Caudate nucleus (tissue), 63 donors: ENCODE measurements at places on chromosomes 5 and 9.

GRCh38 chr5:139263946-139264345 is 29.6 kb upstream of the MATR3 start:
- DNase-seq, result no peak

DNA sequence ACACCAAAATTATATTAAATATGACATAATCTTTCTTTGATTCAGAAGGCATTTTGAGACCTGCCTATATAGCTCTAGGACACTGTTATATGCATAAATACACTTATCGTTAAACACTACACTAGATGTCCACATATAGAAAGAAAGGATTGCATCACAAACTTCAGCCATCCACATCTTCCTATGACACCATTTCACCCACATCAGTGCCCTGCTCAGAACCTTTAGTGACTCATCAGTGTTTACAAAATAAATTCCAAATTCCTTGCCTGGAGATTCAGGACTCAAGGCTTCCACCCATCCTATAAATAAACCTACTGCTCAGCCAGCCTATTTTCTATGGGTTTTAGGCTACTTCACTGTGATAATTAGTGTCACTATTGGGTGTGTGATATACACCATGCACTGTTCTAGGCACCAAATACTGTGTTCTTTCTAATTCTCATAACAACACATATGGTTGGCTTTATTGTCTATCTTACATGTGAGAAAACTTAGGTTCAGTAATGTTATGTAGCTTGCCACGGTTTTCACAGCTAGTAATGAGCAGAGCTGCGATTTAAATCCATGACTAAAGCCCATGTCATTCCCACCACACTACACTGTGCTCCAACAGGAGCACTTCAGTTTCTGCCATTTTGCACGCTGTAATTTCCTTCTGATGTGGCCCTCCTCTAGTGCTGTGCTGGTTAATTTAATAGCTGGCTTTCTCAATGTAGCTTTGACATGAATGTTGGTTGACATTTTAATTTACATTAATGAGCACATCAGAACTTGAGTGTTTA is 103.3 kb downstream of the SREK1 start:
- DNase-seq, result no peak

DNA sequence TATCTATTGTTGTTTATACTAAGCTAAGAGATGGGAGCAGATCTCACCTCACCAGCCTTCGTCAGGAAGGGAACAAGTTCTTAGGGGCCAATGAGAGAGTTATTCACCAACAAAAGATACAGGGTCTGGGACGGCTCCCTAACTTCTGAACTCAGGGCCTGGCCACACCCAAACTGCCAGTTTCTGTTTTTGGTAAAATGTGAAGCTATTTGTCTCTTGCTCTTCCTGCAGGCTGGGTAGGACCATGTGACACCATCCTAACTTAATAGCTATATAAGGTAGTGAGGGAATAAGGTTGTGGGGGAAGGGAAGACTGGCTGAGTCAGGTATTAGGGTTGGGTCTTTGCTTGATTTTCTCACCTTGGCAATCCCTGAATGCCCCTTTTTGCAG is 480.5 kb downstream of the KDM4C start:
- no peak for DNase-seq

- DNase-seq, result no peak
Measured at GRCh38 chr5:96487859-96488258, 54.8 kb upstream of the PCSK1 start.

DNA sequence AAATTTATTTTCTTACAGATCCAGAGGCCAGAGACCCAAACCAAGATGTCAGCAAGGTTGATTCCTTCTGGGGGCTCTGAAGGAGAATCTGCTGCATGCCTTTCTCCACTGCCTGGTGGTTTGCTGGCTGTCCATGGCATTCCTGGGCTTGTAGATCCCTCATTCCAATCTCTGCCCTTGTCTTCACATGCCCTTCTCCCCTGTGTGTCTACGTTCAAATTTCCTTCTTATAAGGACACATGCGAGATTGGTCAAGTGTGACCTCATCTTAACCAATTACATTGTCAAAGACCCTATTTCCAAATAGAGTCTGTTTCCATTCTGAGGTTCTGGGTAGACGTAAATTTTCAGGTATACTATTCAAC is 84.5 kb upstream of the RAI14 start:
- no peak for DNase-seq

- DNase-seq, result no peak
Measured at GRCh38 chr5:33725806-33726205, 166.0 kb downstream of the ADAMTS12 start.

DNA sequence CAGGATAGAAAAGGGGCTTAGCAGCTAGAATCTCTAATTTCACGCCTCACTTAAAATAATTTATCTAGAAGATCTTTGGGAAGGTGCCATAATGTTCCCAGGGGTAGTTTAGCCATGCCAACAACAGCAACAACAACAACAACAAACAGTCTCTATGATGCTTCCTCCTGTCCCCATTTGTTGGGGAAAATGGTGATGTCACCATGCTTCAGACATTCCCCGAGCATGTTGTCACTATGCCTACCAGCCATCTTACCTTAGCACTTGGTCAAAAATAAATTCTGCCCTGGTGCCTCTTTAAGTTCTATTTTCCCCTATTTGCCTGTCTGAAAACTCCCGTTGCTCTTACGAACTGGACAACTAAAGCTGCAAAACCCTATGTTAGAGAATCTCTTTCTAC is 76.6 kb downstream of the KCNN2 start:
- no peak for DNase-seq

DNA sequence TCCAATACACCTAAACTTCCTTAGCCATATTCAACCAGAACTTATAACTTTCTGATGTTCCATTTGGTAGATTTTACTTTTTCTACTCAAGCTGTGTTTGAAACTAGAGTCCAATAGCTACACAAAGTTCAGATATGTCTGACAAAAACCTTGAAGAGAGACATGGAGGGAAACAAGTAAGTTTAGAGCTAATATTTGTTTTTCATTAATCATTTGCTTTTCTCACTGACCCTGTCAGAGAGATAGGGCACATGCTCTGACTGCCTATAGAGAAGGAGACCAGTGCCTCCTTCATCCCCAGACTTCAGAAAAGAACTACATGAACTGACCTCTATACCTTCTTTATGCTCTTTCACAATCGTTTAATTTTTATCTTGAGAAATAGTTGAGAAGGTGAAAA is 157.0 kb upstream of the PPP1R2B start:
- DNase-seq, result no peak

DNA sequence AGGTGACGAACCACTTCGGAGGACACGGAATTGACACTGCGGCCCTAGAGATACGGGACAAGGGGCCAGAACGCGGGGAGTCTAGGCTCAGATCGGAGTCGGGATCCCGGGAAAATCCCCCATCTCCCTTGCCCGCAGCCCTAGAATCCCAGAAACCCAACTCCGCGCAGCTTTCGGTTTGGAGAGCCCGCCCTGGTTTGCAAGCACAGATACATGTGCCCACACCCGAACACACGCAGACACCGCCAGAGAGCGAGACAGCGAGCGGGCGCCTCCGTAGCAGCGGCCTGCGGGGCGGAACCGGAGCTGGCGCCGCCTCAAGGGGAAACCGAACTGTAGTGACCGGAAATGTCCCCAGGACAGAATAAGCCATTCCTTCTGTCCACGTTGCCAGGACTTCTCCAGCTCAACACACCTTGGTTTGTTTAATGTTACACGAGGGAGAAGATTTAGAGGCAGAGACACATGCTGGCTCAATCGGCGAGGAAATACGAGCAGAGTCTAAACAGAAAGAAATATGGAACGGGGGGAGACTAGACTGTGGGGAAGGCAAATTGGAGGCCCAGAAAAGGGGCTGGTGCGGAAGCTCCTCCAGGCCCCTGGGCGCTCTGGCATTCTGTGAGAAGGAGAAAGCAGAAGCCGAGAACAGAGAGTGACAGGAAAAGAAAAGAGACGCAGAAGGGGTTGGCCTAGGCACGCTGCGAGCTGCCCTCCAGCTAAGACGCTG is 2.9 kb upstream of the PAX5 start:
- no peak for DNase-seq

DNA sequence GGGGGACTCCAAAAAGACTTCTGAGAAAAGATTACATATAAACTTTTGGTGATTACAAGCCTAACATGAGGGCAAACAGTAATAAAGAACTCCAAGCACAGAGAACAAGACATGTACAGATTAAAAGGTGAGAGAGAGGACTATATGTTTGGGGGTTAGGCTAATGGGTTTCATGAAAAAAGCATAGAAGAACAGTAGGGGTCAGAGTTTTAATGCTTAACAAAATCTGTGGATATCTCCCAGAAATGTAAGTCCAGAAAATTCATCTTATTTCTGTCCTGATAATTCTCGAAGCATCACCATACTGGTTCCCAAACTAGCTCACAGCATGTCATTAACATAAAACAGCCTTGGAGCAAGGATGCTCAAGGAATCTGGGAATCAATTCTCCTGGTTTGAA is 137.2 kb downstream of the ARRDC3 start:
- DNase-seq, result no peak

- DNase-seq, result no peak
Measured at GRCh38 chr5:9126490-9126889, 419.4 kb downstream of the SEMA5A start.

DNA sequence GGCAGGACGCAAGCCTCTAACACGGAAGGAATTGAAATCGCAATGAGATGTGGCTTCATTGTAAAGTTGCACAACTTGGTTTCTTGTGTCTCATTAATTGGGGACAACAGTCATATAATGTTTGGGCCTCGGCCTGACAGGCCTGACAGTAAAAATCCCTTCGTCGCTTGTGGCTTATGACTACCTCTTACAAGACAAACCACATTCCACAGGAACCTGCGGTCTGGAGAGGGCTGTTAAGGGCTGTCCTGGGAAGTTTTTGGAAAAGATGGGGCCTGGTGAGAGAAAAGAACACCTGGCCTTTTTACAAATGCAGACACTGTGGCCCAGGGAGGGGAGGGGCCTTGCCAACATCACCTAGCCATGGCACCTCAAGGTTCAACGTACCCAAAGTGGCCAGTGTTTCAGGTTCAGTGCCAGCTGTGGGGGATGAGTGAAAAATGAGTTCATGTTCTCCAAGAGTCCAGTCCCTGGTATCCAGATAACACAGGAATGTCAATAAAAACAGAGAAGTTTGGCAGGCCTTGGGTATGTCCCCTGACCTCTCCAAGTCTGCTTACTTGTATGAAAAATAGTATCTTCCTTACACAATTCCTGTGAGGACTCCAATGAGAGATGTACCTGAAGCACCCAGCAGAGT is 22.2 kb downstream of the SHB start:
- no peak for DNase-seq

GRCh38 chr9:88936668-88937067 is 54.6 kb upstream of the S1PR3 start:
- no peak for DNase-seq

- DNase-seq, result no peak
Measured at GRCh38 chr9:114172981-114173833, 17.9 kb downstream of the COL27A1 start.

GRCh38 chr5:142245786-142246185 is 79.0 kb downstream of the SPRY4 start:
- no peak for DNase-seq

- DNase-seq, result no peak
Measured at GRCh38 chr9:114824110-114824509, 18.3 kb upstream of the TNFSF15 start.

- no peak for DNase-seq
Measured at GRCh38 chr5:151475388-151475787, 28.0 kb downstream of the SLC36A1 start.

DNA sequence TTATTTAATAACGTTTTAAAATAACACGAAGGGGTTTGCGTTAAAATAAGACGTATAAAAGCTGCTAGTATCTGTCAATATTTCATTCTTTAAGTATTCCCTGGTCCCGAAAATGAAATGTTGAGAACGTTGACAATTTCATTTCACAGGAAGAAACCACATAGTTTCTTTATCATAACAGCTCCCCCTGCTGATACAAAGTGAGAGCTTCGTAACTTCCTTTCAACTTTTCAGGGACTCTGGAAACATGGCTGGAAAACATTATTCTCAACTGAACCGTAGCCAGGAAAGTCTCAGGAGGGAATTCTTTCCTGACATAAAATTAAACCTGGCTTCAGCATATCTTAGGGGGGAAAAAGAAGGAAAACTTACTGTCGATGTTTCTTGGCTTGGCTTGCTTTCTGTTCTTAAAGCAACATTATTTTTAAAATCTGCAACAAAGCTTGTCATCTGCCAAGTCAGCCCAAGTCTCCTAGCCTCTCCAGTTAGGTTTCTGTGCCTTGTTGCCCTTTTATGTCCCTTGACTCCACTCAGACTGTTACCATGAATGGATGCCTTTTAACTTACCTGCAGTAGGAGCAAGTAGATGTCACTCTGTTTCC is 122.9 kb upstream of the DAB2 start:
- no peak for DNase-seq

DNA sequence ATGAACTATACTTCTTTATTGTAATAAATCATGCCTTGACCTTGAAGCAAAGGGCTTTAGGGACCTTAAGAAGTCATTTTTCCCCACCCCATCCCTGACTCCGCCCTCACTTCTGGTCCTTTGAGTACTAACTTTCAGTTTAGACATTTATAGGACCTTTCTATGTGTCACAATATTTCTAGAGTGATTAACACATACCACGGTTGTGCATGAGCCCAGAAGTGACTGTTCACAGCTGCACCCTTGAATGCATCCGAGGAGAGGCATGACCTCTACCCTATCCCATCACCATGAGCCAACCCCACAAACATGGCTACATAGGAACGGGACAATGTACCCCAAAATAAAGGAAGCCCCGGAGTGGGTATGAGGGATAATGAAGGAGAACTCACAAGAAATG is 160.3 kb downstream of the HSD17B3 start:
- no peak for DNase-seq

GRCh38 chr9:137128862-137129455 is 10.0 kb upstream of the GRIN1 start:
- DNase-seq, result no peak

DNA sequence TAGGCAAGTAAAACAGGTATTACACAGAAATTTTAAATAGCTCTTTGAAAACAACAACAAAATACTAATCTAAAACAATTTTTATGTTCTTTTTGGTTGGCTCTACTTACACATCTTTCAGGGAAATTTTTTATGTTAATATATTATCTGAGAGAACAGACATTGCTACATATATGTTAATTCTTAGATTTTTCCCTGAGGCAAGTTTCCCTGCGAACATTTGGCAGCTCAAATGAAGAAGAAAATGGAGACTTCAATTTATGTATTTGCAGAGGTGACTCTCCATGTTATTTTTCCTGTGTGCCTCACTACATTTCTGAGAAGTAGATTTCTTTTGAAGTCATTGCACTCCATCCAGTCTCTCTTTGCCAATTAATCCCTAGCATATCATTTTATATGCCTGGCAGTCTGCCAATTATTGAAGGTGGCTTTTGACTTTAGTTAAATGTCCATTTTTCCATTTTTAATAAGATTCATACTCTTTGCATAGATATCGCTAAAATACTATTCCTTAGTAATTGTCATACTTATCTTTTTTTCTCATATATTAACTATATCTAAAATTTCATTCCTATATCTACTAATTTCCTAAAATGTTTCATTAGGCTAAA is 908.2 kb upstream of the CDH10 start:
- DNase-seq, result no peak

GRCh38 chr5:132420706-132421272 is 51.3 kb downstream of the SLC22A5 start:
- no peak for DNase-seq
